ENCODE measurements at places on chromosomes 2 and 18. TPM values are rescaled to one million over a fixed set of nuclear protein-coding genes. Genes with fewer than 3 reads are reported as not detected.
A peak's percentile ranks its signal among the peaks of the same experiment; 100 is the strongest.

- no peak overlapping the region for H3K27ac ChIP-seq
- no peak for DNase-seq
- H3K36me3 ChIP-seq = no peaks in the 10 kb centered on the region
Observed at GRCh38 chr2:38394903-38395341, 17.8 kb upstream of the ATL2 start.

DNA sequence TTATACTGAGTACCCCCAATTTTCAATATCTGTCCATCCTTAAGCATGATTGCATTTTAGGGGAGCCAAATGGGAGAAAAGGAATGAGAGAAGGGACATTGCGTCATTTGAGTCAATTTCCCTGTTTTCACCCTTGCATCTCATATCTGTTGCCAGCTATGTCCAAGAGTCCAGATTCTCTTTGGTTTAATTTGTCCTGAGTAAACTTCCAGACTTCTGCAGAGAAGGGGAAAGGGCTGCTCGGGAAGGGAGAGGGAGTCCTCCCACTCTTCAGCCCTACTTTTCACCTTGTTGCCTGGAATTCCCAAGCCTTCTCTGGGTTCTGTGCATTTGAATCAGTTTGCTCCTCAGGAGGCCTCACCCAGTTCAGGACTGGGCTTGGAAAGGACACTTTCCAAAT is 16.5 kb downstream of the GREB1 start:
- no peak overlapping the region for H3K27ac ChIP-seq
- peaks cover 23% of the 10 kb centered on the region for H3K4me1 ChIP-seq
- H3K36me3 ChIP-seq = no peaks in the 10 kb centered on the region
- H3K4me3 ChIP-seq = no peak overlapping the region
- H3K27me3 ChIP-seq = no peaks in the 10 kb centered on the region
- DNase-seq = no peak

DNA sequence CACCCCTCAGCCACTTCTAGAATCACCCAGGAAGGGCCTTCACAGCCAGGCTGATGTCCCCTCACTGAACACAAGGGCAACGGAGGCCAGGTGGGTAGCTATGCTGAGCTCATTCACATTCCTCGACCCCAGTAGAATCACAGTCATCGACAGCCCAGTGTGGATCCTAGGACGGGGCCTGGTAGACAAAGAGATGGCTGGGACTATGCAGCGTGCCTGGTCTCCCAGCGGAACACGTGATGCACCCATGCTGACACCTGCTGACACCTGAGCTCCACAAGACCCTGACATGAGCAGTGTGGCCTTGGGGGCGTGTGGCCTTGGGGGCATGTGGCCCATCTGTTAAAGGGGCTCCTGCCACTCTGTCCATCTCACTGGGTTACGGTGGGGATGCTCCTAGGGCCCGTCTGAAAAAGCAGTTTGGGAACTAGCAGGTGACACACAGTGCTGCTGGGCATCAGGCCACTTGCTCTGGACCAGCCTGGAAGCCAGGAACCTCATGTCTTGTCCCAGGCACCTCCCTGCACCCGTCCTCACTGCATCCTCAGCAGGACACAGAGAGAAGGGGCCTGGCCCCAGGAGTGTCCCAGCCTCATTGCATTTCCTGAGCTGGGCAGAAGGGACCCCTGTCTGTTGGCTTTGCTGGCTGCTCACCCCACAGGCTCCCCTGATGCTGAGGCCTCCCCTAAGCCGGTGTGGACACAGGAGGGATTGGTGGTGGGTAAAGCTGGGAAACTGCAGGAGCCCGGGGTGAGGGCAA is 9.7 kb downstream of the ECEL1 start:
- no peaks in the 10 kb centered on the region for H3K4me1 ChIP-seq
- H3K36me3 ChIP-seq = no peaks in the 10 kb centered on the region
- no peak for DNase-seq
- H3K27me3 ChIP-seq = 0 out of 2 replicates have a peak, but pooled peaks cover 5% of the 10 kb centered on the region

DNA sequence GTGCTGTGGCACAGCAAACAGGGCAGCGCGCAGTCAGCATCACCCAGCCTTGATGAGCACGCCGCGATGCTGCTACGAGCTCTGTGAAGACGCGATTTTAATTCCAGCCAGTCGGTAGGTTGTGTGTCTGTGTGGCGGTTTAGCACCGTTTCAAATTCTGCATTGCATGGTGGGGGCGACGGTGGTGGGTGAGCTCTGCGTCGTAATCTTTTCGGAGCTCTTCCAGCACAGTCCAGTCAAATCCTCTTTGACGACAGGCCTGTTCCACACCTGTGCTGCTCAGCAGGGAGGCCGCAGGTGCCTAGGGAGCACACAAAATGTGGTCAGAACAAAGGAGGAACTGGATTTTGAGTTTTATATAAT is 8.6 kb downstream of the ALLC start:
- H3K27me3 ChIP-seq = no peaks in the 10 kb centered on the region
- H3K4me1 ChIP-seq = 0 out of 2 replicates have a peak, but pooled peaks cover 4% of the 10 kb centered on the region
- H3K27ac ChIP-seq = no peak overlapping the region
- DNase-seq = no peak

- DNase-seq = no peak
- H3K4me1 ChIP-seq = no peaks in the 10 kb centered on the region
- no peaks in the 10 kb centered on the region for H3K36me3 ChIP-seq
- H3K27ac ChIP-seq = no peak overlapping the region
- no peak overlapping the region for H3K4me3 ChIP-seq
Observed at GRCh38 chr2:123732563-123732962, 292.5 kb upstream of the CNTNAP5 start.

DNA sequence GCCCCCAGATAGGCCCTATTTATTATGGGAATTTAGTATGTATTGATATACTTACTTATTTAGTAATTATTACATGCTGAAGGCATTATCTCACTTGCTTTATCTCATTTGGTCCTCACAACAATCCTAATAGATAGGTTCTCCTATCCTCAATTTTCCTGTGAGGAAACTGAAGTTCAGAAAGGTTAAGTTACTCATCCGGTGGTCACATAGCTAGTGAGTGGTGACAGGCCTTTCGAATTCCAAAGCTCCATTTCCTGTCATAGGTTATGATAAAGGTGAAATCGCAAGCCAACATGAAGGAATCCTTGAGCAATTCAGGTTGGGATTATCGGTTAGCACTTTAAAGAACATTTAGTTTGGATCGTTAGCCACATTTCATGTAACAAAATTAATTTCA is 33.3 kb downstream of the NAB1 start:
- no peak overlapping the region for H3K4me3 ChIP-seq
- no peaks in the 10 kb centered on the region for H3K36me3 ChIP-seq
- no peak overlapping the region for H3K27ac ChIP-seq

DNA sequence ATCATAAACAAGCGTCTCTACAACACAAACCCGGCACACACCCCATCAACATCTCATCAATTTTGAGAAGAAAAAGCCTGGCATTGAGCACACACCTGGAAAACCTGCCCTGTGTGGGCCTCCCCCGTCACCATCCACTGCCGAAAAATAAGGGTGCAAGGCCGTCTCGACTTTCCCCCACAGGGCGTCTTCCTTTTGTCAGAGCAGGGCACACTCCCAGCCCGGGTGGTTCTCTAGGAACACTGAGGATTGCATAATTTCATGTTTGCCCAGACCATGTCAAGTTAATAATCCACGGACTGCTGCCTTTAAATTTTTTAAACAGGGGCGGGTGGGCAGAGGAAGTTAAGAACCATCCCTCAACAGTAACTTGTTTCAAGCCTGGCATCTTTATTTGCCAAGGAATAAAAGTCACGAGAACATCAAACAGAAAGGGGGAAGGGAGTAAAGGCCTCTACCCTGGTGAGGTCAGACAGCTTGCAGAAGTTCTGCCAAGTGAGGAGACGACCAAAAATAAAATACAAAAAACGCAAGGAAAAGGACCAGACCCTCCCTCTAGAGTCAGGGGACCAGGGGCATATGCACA is 2.1 kb downstream of the TFCP2L1 start:
- no peak for DNase-seq
- H3K4me3 ChIP-seq = no peak overlapping the region
- H3K4me1 ChIP-seq = peaks cover 7% of the 10 kb centered on the region
- H3K27me3 ChIP-seq = peaks cover 35% of the 10 kb centered on the region
- no peak overlapping the region for H3K27ac ChIP-seq

DNA sequence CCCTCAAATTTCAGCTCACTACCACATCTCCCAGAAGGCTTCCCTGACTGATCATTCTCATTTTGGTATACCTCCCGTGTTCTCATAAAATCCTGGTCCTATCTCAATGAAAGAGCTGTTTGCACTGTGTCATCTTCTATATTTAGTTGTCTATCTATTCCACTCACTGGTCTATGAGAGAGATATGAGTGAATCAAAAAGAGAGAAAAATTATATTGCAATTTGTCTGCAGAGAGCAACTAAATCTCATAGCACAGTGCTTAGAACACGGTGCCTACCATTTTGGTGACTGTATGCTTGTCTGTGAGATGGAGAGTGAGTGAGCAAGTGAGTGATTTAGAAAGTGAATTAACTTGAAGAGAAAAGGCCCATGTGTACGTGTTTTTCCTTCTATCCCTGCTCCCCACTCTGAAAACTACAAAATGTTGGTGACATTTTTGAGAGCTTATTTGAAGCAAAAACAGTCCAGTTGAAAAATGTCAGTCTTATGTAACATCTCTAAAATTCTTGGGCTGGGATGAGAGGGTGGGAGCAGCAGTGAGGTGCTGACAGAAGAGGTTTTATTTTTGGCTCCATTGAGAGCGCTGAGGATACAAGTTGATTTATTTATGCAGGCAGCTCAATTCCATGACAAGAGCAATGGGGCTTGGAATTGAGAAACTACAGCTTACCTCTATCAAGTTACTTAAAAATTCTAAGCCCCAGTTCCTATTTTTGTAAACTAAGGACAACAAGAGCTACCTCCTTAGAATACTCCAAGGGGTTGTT is 373.5 kb upstream of the CHST9 start:
- H3K4me1 ChIP-seq = peaks cover 56% of the 10 kb centered on the region
- no peaks in the 10 kb centered on the region for H3K27me3 ChIP-seq
- no peak for DNase-seq
- H3K27ac ChIP-seq = no peak overlapping the region
- H3K4me3 ChIP-seq = no peak overlapping the region

DNA sequence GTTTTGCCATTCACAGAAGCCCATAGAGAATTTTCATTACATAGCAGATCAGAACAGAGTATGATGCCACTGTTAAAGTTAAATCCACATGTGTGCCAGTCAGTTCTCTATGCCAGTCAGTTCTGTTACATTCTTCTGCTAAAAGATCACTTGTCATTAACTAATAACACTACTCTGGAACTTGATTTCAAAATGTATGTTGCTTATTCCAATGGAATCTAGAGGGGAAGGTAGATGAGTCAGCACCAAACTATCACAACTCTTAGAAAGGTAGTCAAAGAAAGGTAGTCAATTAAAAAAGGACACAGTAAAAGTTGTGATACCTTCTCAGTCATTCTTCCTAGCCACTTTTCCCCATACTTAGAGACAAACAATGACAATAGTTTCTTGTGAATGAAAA is 1214.4 kb downstream of the LRP1B start:
- H3K4me3 ChIP-seq = no peak overlapping the region
- DNase-seq = no peak
- no peak overlapping the region for H3K27ac ChIP-seq
- H3K4me1 ChIP-seq = no peaks in the 10 kb centered on the region
- H3K36me3 ChIP-seq = no peaks in the 10 kb centered on the region

DNA sequence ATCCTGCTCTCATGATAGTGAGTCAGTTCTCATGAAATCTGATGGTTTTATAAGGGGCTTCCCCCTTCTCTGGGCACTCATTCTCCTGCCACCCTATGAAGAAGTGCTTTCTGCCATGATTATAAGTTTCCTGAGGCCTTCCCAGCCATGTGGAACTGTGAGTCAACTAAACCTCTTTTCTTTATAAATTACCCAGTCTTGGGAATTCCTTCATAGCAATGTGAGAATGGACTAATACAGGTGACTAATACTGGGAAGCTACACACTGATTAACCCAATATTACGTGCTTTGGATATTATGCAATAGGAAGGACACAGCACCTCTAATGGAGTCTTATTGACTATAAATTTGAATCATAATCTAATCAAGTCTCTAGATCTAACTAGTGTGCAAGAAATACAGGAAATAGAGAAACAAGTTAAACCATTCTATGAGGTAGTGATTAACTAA is 107.2 kb upstream of the ETAA1 start:
- no peaks in the 10 kb centered on the region for H3K27me3 ChIP-seq
- no peaks in the 10 kb centered on the region for H3K4me1 ChIP-seq
- no peak overlapping the region for H3K27ac ChIP-seq
- no peaks in the 10 kb centered on the region for H3K36me3 ChIP-seq
- H3K4me3 ChIP-seq = no peak overlapping the region

- DNase-seq = no peak
- H3K27me3 ChIP-seq = no peaks in the 10 kb centered on the region
- H3K4me3 ChIP-seq = no peak overlapping the region
- no peaks in the 10 kb centered on the region for H3K4me1 ChIP-seq
Observed at GRCh38 chr2:100747551-100747950, 72.4 kb upstream of the NPAS2 start.

KATNAL2 gene
- 9.9 TPM for polyA plus RNA-seq

DNA sequence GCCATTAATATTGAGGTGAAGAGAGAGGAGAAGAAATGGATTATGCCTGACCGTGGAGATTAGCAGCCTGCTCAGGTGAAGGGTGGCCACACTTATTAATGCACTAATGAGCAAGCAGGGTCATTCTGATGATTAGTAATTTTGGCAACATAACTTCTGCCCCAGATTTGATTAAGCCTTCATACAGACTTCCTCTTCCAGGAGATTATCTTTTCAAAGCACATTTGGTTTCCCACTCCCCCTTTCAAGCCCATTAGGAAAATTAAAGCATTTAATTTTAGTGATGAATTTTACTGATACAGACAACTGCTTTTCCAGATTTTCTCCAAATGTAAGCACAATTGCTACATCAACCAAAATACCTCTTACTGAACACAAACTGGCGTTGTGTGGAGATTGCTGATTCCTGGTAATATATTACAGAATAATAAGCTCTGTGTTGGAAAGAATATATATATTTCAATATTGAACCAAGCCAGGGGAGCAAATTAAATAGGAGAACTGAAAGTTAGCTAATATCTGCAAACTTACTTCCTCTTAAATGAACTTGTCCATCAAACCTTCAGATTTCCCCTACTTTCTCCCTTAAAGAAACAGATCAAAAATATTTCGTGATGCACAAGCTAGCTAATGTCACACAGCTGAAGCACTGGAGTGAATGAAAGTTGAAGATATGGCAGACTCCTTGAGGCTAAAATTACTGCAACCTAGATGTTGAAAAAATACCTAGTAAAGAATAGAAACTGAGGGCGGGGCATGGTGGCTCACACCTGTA is 140.8 kb downstream of the FAM210A start:
- no peaks in the 10 kb centered on the region for H3K27me3 ChIP-seq
- no peak overlapping the region for H3K27ac ChIP-seq
- H3K4me1 ChIP-seq = no peaks in the 10 kb centered on the region
- H3K36me3 ChIP-seq = no peaks in the 10 kb centered on the region

DNA sequence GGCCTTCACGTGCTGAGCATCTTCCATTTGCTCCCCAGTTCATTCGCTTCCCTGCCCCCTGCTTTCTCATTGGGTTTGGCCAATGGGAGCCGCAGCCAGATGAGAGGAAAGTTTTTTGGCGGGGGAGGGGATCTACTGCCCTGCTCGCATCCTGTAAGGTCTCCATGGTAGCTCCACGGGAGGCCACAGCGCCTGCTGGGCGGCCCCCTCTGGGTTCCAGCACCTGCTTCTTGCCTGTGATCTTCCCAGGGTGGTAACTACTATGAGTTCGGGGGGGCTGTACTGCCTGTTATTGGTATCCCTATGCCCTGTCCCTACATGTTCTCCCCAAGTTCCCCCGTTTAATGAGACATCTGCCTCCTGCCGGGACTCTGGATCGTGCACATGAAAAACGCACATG is 57.2 kb downstream of the INPP5D start:
- H3K4me3 ChIP-seq = no peak overlapping the region
- no peaks in the 10 kb centered on the region for H3K36me3 ChIP-seq
- DNase-seq = peak; percentile 45

DSG1 gene
- polyA plus RNA-seq = not detected

FAM110C gene
- 7.9 TPM for polyA plus RNA-seq

- peaks cover 15% of the 10 kb centered on the region for H3K4me1 ChIP-seq
- H3K27ac ChIP-seq = no peak overlapping the region
- H3K4me3 ChIP-seq = 0 out of 2 replicates have a peak overlapping the region, but pooled peaks have one; percentile 0
- no peaks in the 10 kb centered on the region for H3K36me3 ChIP-seq
Observed at GRCh38 chr18:72738136-72738535, 129.7 kb downstream of the NETO1 start.
